ENCODE measurements at places on chromosomes 6 and 20.
A peak's percentile ranks its signal among the peaks of the same experiment; 100 is the strongest.

DNA sequence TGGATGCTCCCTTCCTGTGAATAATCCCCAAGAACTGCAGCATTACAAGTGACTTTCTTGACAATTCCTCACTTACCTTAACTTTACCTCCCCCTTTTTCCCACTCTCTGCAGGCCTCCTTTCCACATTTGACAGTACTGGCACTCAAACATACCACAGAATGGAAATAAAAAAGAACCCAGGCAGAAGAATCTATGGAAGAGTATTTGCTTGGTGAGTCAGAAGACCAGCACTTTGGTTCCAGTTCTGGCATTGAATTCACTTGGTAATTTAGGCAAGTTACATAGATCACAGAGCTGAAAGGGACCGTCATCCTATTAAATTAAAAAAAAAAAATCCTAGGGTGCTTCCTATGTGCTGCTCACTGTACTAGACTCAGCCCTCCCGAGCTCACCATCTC lies 55.0 kb downstream of the BTBD9 start:
- no peak for DNase-seq

DNA sequence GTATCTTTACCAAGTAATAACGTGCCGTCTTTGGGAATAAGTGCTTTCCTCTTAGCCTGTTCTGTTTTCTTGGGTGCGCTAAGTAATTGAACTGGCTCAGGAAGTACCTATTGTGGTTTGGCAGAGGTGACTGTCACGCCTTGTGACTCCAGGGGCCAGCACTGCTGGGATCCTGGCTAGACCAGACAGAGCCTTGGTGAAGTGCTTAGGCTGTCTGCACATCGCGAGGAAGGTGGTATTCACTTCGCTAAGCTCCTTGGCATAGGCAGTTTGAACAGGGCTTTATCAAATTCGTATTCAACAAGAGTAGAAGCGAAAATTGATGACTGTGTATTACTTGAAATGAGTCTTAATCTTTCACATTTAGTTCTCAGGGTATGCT lies 17.6 kb downstream of the PRDM1 start:
- peak; percentile 83 for DNase-seq

DNA sequence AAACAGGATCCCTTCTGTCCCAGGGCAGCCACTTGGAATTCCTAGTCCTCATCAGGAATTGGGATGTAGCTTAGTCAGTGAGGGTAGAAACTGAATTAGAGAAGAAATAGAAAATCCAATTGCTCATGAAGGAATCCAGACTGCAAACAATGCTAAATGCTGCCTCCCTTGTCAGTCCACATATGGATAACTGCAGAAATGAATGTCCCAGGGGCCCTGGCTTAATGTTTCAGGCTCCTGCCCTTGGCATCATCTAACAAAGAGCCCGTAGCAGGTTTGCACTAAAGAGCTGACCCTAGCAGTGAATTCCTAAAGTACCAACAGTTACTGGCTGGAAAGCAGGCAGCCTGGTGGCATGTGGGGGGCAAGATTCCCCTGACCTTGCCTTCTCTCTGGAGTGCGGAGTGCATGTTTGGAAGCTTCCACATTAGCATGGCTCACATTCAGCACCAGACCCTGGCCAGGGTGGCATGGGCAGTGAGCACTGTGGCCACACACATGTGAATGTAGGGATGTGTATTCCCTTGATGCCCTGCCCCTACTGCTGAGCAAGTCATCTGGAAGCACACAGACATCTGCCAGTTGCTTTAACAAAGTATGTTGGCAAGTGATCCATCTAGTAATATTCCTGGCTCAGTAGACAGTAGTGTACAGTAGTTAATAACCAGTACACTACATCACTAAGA lies 394.5 kb downstream of the CDC5L start:
- no peak for DNase-seq

DNA sequence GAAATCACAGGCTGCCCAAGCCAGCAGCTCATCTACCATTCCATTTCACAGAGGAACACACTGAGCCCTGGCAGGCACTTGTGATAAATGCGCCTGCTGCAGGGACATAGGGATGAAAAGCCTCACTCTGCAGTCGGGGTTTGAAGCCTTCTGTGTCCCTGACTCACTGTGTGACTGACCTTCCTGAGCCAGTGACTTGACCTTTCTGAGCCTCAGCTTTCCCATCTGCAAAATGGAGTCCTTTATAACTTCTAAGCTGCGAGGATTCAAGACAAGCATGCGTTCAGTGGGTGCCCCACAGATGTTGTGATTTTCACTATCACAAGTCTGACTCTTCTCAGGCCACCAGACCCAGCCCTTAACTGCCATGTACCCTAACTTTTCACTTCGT lies 5.5 kb downstream of the TGM2 start:
- no peak for DNase-seq

- no peak for DNase-seq
Observed at GRCh38 chr6:67369679-67370078, 1265.4 kb upstream of the ADGRB3 start.

DNA sequence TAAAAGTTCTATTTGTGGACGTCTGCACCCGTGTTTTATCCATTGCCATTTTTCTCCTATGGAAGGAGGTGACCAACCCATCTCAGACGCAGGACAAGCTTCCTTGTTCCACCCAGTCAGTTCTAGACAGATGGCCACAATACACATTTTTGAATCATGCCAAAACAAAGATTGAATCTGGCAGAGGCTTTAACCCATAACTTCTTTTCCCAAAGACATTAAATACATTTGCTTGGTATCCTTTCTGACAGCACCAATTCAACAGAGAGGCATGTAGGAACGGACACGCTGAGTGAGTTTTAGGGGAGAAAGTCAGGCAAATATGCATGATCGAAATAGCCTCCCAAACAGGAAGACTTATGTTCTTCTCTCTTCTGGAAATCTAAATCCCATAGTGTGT lies 552.7 kb upstream of the AGPAT4 start:
- DNase-seq = no peak

GRCh38 chr6:136401749-136402148 lies 112.1 kb upstream of the BCLAF1 start:
- no peak for DNase-seq

GRCh38 chr6:46258249-46258648 lies 87.5 kb upstream of the ENPP5 start:
- DNase-seq = no peak

- DNase-seq = no peak
Observed at GRCh38 chr20:35040646-35041045, 52.0 kb downstream of the TRPC4AP start.

DNA sequence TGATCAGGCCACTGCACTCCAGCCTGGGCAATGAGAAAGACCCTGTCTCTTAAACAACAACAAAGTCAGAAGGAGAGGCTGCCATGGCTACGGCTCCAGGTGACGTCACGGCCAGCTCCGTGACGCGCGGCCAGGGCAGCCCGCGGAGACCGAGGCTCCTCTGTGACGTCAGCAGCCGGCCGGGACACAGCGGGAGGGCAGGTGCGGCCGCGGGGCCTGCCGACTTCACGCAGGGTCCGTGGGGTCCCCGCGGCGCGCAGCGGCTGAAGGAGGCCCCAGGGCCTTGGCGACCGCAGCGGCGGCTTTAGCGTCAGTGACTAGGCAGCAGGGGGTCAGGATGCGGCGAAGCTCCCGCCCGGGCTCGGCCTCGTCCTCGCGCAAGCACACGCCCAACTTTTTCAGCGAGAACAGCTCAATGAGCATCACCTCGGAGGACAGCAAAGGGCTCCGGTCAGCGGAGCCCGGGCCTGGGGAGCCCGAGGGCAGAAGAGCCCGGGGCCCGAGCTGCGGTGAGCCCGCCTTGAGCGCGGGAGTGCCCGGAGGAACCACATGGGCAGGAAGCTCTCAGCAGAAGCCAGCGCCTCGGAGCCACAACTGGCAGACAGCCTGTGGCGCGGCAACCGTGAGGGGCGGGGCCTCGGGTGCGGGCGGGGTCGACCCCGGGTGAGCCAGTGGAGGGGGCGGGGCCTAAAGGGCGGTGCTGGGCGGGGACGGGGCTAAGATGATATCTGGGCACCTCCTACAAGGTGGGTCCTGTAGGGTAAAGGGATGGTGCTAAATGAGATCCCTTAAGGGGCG lies at the start of gene SPAG4:
SPAG4 (plus strand) TSS at position 163 of the 798 bp plus-strand sequence; CDS start at position 338, 175 bp downstream.
- DNase-seq = peak; percentile 100

GRCh38 chr6:15327271-15327670 lies 81.4 kb downstream of the JARID2 start:
- no peak for DNase-seq

DNA sequence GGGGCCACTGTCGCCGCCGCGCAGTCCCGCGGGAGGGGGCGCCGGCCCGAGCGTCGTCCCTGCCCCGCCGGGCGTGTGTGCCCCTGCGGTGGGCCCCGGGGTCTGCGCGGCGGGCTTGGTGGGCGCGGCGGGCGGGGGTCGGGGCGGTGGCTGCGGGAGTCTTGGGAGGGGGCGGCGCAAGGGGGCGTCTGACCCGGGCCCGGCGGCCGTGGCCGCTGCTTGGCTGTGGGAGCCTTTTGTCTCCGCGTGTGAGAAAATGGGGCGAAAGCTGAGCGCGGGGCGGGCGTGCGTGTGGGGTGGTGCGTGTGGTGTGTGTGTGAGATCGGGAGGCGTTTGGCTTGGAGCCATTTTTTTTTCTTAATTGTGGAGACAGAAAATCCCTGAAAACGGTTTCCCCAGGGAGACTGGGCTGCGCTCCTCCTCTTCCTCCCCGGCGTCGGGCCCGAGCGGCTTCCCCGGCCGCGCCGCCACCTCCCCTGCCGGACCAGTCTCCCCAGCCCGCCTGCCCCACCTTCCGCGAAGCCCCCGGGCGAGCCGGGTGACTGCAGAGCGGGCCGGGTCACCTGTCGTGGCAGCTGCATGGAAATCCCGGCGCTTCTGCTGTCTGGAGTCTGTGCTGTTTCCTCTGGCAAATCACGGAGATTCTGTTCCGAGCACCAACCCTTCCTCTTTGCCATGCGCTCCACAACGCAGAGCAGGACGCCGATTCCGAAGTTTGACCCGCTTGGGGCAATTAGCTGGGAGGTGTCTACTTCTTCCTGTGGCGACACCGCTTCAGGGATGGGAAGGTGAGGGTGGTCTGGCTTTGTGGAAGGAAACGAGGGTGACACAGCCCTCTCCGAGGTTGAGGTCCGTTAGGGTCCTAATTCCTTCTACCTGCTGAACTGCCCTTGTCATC lies 64.4 kb downstream of the GTF2H5 start:
- DNase-seq = peak; percentile 83

- DNase-seq = no peak
Observed at GRCh38 chr6:38792356-38792755, 77.2 kb downstream of the DNAH8 start.

DNA sequence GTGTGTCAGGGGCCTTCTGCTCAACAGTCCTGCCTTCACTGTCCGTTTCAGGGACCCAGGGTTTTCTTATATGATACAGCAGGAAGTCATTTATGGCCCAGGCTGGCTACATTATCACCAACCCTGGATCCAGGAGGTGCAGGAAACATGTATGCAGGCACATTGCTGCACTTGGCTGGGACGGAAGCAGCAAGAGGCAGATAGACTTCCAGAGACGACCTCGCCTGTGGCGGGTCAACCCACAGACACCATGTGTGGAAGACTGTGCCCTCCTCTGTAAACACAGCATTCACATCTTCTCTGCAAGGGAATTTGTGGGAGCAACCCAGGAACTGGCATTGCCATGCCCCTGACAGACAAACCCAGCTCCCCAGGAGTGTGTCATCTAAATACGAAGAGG lies 43.7 kb downstream of the TBC1D7 start:
- DNase-seq = no peak

DNA sequence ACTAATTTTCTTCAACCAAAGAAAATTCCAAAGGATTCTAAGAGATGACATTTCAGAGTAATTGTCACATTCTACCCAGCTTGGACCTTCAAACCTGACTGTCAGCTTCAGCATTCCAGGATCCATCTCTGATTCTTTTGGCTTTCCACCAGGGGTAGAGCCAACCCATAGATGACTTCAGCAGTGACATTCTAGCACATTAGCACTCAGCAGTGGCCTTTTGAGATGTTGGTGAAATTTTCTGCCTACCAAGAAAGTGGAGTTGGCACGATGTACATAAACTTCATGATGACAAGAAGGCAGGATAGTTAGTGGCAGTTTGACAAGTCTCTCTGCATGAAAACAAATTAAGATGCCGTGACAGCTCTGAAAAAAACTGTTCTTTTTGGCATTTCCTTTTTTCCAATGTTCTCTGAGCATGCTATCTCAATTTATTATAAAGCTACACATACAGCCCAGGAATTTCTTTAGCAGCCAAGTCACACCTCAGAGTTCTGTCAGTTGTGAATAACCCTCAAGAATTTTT lies 466.5 kb upstream of the RNF217 start:
- no peak for DNase-seq

GRCh38 chr20:47815866-47816265 lies 30.6 kb upstream of the SULF2 start:
- DNase-seq = peak; percentile 24

- DNase-seq = no peak
Observed at GRCh38 chr6:3571836-3572235, 115.0 kb upstream of the SLC22A23 start.

DNA sequence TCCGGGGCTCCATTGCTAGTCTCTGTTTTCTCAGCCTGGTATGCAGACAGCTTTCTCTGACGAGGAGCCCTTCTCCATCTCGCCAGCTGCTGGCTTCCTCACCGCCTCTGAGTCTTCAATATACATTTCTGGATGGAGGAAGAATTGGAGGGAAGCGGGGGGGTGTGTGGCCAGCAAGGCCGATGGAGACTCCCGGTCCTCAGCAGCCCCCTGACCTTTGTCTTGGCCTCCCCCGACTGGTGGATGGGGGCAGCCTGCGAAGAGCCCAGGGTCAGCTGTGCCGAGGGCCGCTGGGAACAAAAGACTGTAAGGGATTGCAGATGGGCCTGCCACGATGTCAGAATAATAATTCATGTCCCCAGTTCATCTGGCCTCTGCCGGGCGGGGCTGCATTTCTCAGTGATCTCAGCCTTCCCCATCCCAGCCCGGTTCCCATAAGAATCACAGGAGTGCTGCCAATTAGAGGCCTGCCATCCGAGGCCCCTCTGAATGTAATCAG lies 54.3 kb upstream of the STX16 start:
- no peak for DNase-seq

- DNase-seq = no peak
Observed at GRCh38 chr6:27091661-27092315, 155.7 kb upstream of the PRSS16 start.

DNA sequence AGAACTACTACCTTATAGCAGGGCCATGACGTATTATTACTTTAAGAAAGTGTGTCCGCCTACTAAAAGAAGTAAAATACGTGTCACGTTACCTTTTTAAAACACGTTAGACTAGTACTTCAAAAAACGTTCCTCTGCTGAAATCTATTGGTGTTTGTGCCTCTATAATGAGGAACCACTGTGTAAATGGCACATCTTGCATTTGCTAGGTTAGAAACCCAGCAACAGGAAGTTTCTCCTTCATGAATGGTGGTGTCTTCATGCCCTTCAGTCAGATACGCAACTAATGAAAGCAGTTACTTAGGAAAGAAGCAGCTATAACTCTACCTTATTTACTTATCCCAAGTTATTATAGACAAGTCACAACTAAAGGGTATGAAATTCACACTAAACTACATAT lies 343.5 kb downstream of the RNGTT start:
- no peak for DNase-seq

GRCh38 chr6:129500958-129501739 lies 208.8 kb downstream of the ARHGAP18 start:
- peak; percentile 69 for DNase-seq

All from activated effector memory CD4-positive, alpha-beta T cell treated with anti-CD3 and anti-CD28 coated beads, Interleukin-2, amount 50 U/mL, for 16 hours (primary cell).